ENCODE measurements at places on chromosomes 2 and 18.

GRCh38 chr18:2746274-2746673, 90.7 kb downstream of the SMCHD1 start:
- no peak for DNase-seq

GRCh38 chr18:70337139-70337972, 48.5 kb downstream of the SOCS6 start:
- DNase-seq = no peak

- no peak for DNase-seq
Measured at GRCh38 chr2:41958775-41959174, 89.0 kb upstream of the PKDCC start.

GRCh38 chr18:78721981-78722380, 257.6 kb upstream of the SALL3 start:
- DNase-seq = no peak

DNA sequence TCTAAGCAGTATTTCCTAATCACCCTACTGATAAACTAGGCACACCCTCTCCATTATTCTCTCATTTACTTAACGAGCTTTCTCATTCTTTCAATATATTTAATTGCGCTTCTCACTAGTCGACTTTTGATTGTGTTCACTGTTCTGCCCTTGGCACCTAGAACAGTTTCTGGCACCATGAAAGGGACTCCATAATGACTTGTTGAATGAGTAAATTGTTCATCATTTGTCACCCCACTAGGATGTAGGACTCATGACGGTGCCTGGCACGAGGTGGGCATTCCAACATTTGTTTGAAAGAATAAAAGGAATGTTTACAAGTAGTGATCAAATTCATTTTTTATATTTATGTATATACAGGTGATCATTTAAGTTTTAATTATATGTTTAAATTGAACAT, 123.7 kb downstream of the DIS3L2 start:
- no peak for DNase-seq

GRCh38 chr2:9045595-9045994, 42.1 kb upstream of the MBOAT2 start:
- no peak for DNase-seq

GRCh38 chr2:10220045-10220901, 82.4 kb upstream of the HPCAL1 start:
- no peak for DNase-seq
